Upper lobe of right lung (tissue), 1 donor: ENCODE measurements at places on chromosomes 13 and 19.

DNA sequence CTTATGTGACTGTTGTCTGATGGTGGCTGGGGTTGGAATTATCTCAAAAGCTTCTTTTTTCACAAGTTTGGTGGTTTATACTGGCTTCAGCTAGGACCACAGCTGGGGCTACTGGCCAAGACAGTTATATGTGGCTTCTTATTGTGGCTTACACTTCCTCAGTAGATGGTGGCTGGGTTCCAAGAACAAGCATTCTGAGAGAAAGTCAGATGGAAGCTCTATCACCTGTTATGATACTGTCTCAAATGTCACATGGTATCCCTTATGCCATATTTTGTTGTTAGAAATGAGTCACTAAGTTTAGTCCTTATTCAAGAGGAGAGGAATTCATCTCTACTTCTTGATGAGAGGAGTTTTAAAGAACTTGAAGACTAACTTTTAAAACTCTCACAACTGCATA lies 41.6 kb downstream of the NDFIP2 start:
- peaks cover 38% of the 10 kb centered on the region for H3K36me3 ChIP-seq
- no peaks in the 10 kb centered on the region for H3K27me3 ChIP-seq
- no peak overlapping the region for H3K4me3 ChIP-seq
- H3K4me1 ChIP-seq = peaks cover 3% of the 10 kb centered on the region
- no peak for DNase-seq

GRCh38 chr19:39212375-39212742 lies 8.3 kb upstream of the SYCN start:
- no peaks in the 10 kb centered on the region for H3K4me1 ChIP-seq
- H3K4me3 ChIP-seq = no peak overlapping the region
- no peaks in the 10 kb centered on the region for H3K27me3 ChIP-seq
- peak; percentile 72 for DNase-seq
- H3K36me3 ChIP-seq = no peaks in the 10 kb centered on the region

DNA sequence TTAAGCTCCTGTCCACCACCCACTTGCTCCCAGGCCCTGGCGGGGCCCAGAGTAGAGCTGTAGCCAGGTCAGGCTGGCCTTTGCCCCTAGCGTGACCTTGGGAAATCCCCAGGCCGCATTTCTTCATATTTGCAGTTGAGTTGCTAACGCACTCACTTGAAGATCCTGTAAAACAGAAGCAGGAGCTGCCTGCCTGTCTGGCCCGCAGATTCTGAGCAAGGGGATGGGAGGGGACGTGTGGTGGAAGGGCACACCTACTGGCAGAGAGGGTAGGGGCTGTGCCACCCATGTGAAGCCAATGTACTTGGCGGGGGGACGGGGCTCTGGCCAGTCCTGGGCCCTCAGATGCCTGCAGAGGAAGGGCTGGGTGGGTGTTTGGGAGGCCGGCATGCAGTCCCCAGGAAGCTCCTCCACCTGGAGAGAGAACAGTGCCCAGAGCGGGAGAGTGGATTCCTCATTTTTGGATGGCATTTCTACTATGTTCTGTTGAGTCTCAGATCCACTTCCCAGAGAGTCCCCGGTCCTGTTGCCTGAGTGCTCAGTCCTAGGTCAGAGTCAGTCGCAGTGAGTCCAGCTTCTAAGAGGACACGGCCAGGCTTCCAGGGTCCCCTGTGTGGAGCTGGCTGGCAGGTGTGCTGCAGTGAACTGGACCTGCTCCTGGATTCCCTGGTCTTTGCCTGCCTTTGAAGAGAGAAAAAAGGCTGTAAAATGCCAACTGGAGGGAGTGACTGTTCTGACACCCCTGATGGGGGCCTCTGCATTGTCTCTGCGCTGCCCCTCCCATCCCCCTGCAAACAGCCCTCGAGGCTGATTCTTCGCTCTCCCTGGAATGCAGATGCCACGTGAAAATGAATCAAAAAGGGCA lies 62.9 kb downstream of the GGACT start:
- no peak overlapping the region for H3K4me3 ChIP-seq
- peaks cover 10% of the 10 kb centered on the region for H3K36me3 ChIP-seq
- H3K27ac ChIP-seq = no peak overlapping the region

GRCh38 chr13:112052213-112052612 lies 14.7 kb upstream of the SOX1 start:
- no peak for DNase-seq
- no peak overlapping the region for H3K27ac ChIP-seq
- H3K36me3 ChIP-seq = no peaks in the 10 kb centered on the region
- H3K4me3 ChIP-seq = no peak overlapping the region
- H3K27me3 ChIP-seq = peaks cover 98% of the 10 kb centered on the region
- peaks cover 6% of the 10 kb centered on the region for H3K4me1 ChIP-seq

GRCh38 chr19:38351865-38352395 lies 16.3 kb downstream of the CATSPERG start:
- DNase-seq = no peak
- H3K27ac ChIP-seq = no peak overlapping the region
- H3K27me3 ChIP-seq = peaks cover 4% of the 10 kb centered on the region
- no peaks in the 10 kb centered on the region for H3K4me1 ChIP-seq
- no peaks in the 10 kb centered on the region for H3K36me3 ChIP-seq
- no peak overlapping the region for H3K4me3 ChIP-seq
